ENCODE measurements at places on chromosomes 4 and X. TPM values are rescaled to one million over a fixed set of nuclear protein-coding genes. Genes with fewer than 3 reads are reported as not detected.
A peak's percentile ranks its signal among the peaks of the same experiment; 100 is the strongest.

EPGN gene
- 1.5 TPM for total RNA-seq

PASD1 gene
- total RNA-seq, result not detected

GRCh38 chr4:6221301-6221850, 21.0 kb upstream of the JAKMIP1 start:
- DNase-seq, result no peak

GRCh38 chrX:337331-337831, 18.8 kb upstream of the GTPBP6 start:
- DNase-seq, result no peak

DNA sequence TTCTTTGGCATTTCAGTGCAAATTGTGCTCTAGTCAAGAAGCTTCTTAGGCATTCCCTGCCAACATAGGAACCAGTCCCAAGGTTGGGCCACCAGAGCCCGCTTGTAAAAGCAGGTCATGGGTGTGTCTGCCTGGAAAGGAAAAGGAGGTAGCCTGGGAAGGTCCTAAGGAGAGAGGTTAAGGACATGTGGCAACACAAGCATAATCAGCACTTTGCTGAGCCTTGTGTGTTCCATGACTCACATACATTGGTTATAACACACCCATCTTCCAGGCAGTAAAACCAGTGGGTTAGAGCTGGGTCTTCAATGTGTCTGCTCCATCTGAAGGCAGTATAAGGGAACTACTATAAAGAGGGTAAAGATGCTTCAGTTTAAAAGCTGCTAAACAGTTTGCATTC, 165.0 kb downstream of the FHIP1A start:
- DNase-seq, result no peak

GRCh38 chr4:12446256-12446655, 1017.6 kb upstream of the HS3ST1 start:
- DNase-seq, result no peak

DNA sequence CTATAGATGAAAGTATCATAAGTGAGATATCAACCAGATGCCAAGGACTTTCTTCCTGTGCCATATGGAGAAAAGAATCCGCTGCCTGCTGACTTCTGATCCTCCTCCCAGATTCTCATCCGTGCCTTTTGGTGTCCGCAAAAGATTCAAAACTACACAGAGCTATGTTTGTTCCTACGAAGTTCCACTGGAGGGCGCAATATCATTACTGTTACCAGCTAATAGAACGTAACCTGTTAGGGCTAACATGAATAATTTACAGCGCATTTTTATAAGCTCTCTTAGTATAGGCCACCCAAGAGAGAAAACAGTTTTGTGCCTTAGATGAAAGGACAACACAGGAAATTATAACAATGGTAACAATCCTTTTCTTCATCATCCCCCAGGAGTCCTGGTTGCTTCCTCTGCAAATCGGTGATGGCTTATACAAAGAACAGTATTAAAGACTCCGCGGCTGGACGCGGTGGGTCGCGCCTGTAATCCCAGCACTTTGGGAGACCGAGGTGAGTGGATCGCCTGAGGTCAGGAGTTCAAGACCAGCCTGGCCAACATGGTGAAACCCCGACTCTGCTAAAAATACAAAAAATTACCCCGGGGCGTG, 22.8 kb upstream of the CENPVL3 start:
- peak; percentile 36 for DNase-seq

All from HCT116 (cell line).